ENCODE measurements at places on chromosomes 6 and 20.

DNA sequence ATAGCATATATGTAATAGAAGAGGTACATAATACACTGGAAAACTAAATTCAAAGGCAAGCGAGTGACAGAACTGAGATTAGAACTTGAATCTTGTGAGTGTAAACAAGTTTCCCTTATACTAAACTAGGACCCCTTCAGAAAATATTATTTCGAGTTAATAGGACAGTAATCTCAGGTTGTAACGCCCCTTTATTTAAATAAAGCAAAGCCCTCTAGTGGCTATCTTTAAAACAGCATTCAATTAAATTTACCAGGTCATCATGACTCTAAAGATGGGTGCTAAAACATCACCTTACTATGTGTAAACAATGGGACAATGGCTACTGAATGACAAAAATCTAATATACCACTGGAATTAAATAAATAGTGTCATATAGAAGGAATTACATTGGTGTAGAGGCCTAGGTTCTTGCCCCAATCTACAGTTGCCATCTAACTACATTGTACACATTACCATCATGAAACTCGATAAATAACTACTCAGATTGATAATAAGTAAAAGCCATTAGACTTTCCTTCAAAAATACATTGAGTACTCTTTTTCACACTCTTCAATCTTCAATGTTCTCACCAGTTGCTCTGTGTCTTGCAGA lies 255.4 kb upstream of the IRAK1BP1 start:
- no peak for DNase-seq

DNA sequence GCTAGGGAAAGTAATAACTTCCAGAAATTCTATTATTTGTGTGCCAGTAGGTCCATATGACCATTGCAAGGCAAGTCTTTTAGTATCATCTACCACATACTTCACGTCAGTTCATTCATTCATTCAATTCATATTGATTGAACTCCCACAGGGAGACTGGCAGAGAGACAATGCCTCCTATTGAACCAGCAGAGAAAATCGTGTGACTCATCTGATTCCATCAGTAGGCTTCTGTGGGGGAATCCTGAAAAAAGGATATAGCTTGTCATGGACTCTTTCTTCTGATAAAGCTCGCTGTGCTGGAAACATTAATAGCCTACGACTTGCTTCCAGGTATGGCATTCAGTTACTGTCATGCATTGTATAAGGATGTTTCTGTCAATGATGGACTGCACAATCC lies 45.3 kb upstream of the CNR1 start:
- no peak for DNase-seq

DNA sequence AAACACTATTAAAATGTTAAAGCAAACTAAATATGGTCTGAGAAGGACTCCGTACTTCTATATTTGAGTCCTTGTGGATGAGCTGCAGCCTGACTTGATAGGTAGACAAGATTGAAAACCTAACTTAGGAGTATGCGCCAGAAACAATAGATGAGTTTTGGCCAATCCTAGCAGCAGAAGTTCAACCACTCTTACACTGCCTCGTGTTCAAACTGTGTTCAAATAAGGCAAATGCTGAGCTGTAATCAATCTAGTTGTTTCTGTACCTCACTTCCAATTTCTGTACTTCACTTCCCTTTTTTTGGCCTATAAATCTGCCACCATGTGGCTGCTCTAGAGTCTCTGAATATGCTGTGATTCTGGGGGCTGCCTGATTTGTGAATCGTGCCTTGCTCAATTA lies 13.2 kb upstream of the SERINC1 start:
- DNase-seq, result no peak

DNA sequence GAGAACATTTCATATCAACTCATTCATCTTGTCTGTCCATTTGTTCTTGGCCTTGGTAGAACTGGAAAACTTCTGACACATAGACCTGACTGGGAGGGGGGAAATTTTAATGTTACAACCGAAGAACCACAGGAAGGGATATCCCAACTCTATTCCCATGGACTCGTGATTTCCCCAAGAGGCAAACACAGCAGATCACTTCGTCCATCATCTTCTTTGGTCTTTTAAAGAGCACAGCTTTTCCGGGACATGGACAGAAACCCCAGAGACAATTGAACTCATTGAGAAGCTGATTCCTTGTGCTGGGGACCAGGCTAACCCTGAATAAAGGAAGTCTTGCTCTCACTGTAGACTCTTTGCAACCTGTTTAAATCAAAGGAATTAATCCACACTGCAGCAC lies 66.3 kb upstream of the TMEM170B start:
- DNase-seq, result no peak

DNA sequence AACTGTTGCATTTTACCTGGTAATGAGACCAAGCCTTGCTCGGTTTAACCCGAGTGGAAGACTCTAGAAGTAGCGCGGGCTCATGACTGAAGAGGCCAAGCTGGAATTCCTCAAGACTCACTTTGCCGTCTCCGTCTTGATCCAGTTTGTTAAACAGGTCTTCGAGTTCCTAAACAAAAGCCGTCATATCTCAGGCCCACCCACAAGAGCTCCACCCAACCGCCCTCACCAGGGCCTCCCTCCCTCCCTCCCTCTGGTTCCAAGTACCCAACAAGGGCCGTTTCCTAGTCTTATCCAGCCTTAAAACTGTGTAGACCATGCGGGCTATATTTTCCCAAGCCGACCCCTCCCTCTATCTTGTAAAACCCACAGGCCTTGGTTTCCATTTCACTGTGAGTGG lies 81.4 kb downstream of the NINL start:
- no peak for DNase-seq

DNA sequence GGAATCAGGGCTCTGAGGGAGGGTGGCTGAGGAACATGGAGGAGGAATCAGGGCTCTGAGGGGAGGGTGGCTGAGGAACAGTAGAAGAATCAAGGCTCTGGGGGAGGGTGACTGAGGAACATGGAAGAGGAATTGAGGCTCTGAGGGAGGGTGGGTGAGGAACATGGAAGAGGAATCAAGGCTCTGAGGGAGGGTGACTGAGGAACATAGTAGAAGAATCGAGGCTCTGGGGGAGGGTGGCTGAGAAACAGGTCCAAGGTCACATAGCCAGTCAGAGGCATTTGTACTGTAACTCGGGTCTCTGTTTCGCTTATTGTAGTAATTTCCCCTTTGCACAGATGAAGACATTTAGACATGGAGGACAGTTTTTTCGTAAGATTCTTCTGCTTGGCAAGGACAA lies 164.8 kb downstream of the SOBP start:
- no peak for DNase-seq

- no peak for DNase-seq
Measured at GRCh38 chr6:169854813-169855212, 103.4 kb downstream of the ERMARD start.

All from natural killer cell treated with Interleukin-12 subunit alpha and Interleukin-12 subunit beta and Interleukin-15 and Interleukin-18, amount 100 ng/mL, for 72 hours (primary cell).